ENCODE measurements at places on chromosomes 7 and 10.

GRCh38 chr7:34973400-34973760, 63.9 kb downstream of the DPY19L1 start:
- DNase-seq = no peak

DNA sequence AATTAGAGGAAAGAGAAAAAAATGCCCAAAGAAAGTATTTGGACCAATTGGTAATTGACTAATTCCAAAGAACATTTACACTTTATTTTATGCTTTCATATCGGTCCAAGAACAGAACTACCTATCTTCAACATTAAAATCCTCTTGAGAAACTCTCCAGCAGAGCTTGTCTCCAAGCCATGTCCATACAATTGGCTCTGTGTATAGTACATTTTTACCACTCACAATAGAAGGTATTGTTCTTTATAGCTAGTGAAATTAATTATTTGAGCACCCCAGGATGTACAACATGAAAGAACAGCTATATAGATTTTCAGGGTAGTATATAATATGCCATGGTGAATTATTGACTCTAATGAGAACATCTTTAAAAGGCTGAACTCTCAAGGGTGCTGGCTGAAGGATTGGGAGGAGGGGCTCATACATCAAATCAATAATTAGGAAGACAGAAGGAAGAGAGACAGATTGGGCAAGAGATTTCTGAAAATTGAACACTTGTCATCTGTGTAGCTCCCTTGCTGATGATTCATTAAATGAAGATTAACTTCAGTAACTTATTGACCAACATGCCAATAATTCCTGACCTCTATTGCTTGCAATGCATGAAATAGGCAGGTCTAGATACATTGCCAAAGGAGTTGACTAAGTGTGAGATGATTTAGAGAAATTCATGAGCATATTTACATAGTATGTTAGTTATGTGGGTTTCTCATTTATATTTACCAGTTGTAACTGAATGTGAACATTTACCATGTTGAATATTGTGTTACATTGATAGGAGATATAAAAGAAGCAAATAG, 249.7 kb downstream of the MTERF1 start:
- DNase-seq = no peak

- DNase-seq = no peak
Measured at GRCh38 chr10:35942057-35942456, 300.0 kb upstream of the FZD8 start.

GRCh38 chr7:102268635-102269034, 18.0 kb upstream of the SH2B2 start:
- no peak for DNase-seq

- no peak for DNase-seq
Measured at GRCh38 chr10:73054286-73054685, 42.4 kb downstream of the P4HA1 start.

DNA sequence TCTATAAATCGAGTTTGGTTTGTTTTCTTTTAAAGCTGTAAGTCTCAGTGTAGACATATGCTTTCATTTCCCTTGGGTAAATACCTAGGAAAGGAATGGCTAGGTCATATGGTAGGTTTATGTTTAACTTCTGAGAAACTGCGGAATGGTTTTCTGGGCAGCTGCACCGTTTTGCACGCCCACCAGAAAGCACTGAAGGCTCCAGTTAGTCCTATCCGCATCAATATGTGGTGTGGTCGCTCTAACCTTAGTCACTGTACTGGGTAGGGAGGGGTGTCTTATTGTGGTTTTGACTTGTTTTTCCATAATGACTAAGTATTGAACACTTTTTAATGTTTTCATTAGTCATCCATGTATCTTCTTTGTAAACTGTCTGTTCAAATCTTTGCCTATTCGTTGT, 279.5 kb upstream of the AKR1E2 start:
- no peak for DNase-seq

All from ecto neural progenitor cell (in vitro differentiated cells).